Stimulated activated CD4-positive, alpha-beta T cell treated with anti-CD3 and anti-CD28 coated beads, Interleukin-4, amount 100 ng/mL, for 4 hours (primary cell): ENCODE measurements at places on chromosomes 6 and 20.

DNA sequence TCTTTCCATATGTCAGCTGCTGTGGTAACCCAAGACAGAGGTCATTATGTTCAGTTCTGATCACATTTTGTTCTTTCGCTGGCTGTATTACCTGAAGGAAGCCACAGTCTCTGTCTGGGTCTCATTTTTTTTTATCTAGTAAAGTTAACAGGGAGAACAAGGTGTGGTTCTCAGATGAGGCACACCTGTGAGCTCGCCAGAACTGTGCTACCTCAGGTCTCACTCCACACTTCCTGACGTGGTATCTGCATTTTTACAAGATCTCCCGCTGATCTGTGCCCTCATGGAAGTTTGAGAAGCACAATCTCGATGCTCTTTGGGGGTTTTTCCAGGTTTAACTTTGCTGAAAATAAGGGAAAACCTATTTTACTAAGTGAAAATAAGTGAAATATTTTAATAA lies 169.5 kb upstream of the CENPW start:
- no peak for DNase-seq

DNA sequence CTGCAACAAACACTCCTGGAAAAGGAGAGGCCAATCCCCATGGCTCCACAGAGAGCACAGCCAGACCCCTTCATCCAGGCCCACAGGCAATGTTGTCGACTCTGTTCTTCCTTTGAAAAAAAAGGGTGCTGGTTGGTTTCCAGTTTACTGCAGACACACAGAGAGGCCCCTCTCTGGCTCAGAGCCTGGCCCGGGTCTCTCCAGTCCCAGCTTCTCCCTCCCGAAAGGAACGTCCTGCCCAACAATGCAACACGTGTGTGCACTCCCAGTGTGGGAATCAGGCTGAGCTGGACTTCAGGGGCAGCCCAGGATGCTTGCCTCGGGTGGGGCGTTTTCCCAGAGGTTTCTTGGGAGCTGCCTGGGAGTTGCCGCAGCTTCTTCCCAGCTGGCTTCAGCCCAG lies 4.5 kb upstream of the NKAIN4 start:
- no peak for DNase-seq

- no peak for DNase-seq
These were observed 24.2 kb downstream of the FKBP1A start for GRCh38 chr20:1368448-1369199.

DNA sequence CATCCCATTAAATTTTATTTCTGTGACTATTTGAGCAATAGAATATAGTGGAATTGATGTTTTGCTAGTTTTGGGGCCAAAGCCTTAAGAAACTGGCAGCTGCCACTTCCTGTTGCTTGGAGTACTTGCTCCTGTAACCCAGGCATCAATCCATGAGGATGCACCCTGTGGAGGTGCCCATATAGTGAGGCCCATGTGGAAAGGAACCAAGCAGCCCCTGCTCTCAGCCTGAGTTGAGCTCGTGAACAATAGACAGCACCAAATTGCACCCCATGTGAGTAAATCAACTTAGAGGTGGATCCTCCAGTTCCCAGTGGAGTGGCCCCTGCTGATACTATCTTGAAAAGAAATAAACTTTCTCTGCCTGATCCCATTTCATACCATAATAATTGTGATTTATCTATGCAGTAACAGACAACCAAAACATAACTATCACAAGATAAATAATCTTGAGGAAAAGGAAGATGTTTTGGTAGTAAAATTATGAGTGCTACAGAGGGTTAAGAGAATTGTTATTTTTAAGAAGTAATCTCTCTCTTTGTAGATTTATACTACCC lies 481.9 kb downstream of the TBC1D32 start:
- DNase-seq, result no peak

DNA sequence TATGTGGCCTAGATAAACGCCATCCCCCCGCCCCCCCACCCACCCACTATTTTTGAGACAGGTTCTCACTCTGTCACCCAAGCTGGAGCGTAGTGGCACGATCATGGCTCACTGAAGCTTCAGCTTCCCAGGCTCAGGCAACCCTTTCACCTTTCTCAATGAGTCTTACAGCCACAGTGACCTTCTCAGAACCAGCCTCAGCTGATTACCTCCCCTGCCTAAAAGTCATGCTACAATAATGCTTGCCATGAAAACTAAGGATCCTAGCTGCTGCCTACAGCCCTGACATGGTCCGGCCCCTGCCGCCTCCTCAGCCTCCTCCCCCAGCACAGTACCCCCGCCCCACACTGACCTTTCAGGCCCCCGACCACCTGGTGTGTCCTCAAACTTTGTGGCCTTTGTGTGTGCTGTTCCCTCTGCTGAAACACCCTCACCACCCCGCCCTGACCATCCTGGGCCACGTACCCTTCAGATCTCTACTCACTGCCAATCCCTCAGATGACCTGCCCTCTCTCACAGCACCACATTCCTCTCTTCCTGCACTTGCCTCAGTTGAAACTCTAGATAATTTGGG lies 31.3 kb downstream of the PNPLA1 start:
- no peak for DNase-seq

DNA sequence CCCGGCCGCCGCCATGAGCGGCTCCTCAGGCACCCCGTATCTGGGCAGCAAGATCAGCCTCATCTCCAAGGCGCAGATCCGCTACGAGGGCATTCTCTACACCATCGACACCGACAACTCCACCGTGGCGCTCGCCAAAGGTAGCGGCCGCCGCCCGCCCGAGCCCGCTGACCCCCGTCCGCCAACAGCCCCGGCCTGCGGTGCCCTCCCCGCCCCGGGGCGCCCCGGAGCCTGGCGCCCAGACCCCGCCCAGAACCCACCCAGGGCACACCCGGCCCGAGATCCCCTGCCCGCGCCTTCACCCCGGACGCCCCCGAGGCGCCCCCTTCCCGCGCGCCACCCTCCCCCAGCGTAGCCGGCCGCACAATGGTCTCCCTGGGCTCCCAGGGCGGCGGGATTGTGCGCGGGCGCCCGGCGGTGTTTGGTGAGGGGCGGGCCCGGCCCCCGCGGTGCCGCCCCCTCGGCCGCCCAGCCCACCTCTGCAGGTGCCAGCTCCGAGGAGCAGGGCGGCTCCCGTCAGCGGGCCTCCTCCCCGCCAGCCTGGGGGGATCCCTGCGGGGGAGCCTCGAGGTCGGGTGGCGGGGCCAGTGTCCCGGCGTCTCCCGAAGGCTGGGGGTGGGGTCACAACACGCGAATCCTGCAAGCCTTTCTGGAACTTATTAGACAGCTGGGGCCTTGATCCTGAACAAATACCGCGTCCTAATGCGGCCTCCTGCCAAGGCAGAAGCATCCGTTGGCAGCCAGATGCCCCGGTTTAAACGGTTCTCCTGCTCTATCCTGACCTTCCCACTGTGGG lies 577 bp downstream of the LSM14B start:
- DNase-seq, result peak; percentile 41

DNA sequence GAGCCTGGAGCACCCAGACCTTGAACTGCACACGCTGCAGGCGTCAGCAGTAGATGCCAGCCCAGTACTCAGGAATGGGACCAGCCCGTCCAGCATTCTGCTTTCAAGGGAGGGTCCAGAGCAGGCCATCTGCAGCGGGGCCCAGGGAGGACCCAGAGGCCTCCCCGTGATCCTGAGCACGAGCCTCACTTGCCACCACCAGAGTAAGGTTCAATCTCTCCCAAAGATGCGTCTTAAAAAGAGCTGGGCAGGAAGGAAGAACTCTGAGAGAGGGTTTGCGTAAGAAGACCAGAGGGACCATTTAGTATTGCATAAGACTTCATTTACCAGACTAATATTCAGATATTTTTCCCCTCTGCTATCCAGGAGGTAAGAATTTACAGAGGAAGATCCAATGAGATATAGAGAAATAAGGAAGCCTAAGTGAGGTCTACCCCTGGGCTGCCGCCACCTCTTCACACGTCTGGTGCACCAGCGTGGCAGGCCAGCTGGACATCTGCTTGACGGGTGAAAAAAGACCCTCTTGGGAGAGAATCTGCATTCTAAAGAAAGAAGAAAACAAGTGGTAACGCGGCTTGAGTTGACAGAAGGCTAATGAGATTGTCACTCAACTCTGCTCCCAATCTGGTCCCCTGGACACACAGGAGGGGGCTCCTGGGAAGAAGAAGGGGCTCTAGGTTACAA lies 107.3 kb downstream of the PRND start:
- no peak for DNase-seq

DNA sequence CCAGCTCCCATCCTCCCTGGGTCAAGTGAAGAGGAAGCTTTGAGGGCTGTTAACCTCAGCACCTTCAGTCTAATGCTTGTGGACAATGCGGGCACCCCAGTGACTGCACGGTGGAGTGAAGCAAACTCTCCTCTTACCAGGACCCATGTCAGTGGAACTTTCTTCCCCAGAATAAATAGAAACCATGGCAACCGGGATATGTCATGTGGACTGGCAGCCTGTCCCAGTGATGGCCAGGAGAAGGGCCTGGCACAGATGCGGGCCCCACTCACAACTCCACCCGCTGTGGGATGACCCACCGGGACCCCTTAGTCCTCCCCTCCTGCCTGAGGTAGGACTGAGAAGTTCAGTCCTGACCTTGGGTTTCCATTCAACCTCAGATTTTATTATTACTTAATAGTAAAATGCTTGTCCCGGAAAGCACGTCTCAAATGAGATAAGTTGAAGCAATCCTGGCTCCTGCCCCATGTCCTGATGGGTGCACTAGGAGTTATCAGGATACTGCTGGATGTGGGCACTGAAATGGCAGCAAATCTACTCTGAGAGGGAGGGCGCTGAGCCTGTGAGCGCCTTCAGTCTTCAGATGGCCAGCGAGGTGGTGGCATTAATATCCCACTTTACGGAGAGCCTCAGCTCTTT lies 23.5 kb downstream of the TOX2 start:
- DNase-seq, result no peak

DNA sequence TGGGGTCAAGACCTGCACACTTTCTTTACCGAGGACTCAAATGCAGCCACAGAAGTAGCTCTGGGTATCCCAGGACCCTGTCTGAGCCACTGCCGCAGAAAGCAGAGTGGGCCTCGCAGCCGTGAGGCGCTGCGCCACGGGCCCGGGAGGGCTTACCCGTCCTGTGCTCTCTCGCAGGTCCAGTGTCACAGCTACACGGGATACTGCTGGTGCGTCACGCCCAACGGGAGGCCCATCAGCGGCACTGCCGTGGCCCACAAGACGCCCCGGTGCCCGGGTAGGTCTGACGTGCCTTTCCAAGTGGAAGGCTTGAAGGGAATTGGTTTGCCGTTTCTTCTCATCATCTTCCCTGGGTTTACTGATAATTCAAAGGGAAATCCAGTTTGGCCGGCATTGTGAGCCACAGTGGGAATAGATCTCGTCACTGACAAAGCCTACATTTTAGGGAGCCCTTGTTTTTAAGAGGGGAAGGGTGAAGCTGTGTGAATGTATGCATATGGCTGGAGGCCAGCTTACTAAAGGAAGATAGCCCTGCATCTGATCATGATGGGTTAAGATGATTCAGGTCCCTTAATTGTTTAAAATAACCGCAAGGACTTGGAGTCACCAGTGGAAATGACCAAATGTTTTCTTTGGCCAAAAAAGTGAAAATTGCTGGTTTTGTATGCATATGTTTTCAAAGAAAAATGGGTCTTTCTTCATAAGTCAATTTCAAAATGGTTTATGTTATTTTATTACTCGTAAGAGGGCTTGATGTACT lies 86.6 kb downstream of the SMOC2 start:
- no peak for DNase-seq

- no peak for DNase-seq
These were observed 9.0 kb downstream of the GSTA3 start for GRCh38 chr6:52900536-52900935.

DNA sequence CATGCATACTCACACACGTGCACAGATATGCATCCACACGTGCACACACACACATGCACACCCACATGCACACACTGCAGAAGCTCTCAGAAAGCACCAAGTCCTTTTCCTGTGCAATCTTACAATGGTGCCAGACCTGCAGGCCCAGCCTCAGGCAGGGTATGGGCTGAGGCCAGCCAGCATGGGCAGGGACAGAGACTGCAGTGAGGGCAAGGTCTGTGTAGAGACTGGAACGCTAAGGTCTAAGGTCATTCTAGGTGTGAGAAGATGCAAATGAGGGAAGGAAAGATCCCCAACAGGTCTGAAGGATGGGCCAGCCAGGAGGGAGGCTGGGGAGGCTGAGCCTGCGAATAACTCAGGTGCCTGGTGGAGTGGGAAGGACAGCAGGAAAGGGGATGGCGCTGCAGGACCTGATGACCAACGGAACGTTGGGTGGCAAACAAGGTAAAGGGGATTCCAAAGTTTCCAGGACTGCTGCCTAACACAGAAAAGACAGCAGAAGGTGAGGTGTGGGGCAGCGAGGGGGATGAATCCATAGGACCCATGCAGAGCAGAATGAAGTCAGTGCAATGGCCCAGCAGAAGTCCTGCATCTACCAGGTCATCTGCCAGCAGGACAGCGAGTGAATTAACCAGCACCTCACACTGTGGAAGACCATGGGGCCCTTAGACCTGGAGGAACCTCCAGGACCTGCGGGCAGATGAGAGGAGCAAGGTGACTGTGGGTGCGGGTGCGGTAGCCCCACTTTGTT lies 67.0 kb downstream of the ABHD12 start:
- DNase-seq, result no peak

- DNase-seq, result no peak
These were observed 189.9 kb upstream of the ZNF184 start for GRCh38 chr6:27662769-27663168.

GRCh38 chr6:161257793-161258457 lies 15.9 kb downstream of the AGPAT4 start:
- no peak for DNase-seq

DNA sequence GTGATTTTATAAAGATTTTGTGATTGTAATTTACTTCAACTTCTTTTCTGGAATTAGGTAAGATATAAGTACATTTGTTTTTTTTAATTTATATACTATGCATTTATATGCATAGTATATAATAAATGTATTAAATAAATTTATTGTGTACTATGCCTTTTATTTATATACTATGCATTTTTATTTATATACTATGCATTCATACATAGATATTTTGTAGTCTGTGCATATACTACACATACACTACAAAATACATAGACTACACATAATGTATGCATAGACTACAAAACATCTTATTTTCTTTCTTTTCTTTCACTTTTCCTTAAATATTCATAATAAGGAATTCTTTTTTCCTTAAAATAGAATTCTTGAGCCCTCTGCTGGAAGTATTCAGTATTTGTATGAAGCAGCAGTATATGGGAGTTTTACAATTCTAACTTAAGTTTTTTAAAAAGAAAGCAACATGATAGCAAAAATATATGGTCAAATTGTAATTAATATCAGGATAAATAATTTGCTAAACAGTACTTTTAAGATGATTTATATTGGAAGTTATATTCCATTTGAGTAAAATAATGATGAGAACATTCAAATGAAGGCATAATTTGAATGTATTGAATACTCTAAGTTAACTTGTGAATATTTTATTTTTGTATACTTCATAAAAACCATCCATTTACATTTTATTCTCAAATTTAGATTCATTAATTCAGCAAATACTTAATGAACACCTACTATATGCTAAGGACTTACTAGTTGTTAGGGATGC lies 129.3 kb downstream of the KLHL32 start:
- DNase-seq, result no peak

DNA sequence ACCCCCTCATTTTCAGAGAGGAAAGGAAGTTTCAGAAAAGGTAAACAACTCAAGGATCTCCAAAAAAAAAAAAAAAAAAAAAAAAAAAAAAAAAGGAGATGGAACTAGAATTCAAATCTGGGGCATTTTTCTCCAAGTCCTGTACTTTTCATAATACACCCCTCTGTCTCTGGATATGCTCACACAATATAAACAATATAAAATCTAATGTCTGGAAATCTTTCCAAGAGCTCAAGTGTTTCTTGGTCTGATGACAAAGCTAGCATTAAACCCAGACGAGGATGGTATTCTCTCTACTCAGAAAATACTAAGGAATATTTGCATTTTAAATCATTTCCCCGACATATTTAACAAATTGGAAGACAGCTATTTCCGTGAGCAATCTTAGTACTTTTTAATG lies 5.8 kb downstream of the GCM1 start:
- DNase-seq, result no peak

GRCh38 chr6:20927130-20927860 lies 393.0 kb downstream of the CDKAL1 start:
- DNase-seq, result no peak
